Stimulated activated CD8-positive, alpha-beta memory T cell treated with anti-CD3 and anti-CD28 coated beads, Interleukin-7, amount 100 ng/mL, for 4 hours (primary cell): ENCODE measurements at places on chromosomes 5 and 9.

DNA sequence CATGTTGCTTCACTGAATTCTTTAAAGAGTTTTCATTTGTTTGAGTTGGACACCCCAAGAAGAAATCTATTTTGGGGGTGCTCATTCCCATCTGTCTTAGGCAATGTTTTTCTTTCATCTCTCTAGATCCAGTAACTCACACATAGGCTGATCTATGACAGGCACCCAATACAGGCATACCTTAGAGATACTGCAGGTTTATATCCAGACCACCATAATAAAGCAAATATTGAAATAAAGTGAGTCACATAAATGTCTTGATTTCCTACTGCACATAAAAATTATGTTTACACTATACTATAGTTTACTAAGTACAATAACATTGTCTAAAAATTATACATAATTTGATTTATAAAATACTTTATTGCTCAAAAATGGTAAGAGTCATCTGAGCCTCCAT lies 364.5 kb downstream of the MTRR start:
- DNase-seq, result no peak

DNA sequence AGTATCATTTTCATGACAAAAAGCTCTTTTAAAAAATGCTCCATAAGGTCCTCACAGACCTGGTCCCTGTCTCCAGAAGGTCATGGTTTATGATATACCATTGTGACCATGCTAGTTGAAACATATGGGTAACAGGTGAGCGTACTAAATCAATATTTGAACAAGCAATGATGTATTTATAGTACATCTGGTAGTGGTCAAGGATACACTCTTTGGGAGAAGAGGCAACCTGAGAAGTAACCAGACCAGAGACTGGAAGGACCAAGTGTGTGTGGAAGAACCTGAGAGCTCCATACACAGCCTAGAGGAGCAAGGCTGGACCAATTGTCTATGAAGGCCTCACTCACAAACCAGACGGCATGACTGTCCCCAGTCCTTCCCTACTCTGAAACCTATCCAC lies 55.1 kb downstream of the LHFPL2 start:
- no peak for DNase-seq

GRCh38 chr9:15104826-15105420 lies 194.7 kb upstream of the FREM1 start:
- DNase-seq, result peak; percentile 12

DNA sequence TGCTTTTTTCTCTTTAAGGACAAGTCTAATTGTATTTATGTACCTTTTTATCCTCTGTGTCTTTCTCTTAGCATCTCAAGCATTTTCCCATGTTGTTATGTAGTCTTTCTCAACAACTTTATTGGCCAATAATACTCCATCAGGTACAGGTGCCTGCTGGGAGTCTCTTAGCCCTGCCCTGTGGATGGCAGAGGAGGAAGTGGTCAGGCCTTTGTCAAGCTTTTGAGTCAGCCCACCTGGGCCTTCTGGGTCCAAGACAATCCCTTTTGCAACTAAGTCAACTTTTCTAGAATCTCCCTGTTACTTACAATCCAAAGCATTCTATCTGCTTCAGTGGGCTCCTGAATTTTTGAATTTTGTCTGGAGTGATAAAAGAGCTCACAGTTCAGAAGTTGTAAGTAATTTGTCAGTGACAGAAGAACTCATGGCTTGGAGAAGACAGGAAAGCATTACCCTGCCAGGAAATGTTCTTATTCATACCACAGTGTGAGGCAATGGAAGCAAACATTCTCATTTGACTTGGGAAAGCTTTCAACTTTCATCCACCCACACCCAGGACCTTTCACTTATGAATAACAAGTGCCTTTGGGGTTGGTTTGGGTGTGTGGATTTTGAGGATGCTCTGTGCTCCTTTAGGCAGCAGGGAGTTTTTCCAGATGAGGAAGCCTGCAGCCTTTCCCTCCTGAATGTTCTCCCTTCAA lies 200.0 kb upstream of the S1PR3 start:
- no peak for DNase-seq

GRCh38 chr9:27379311-27380251 lies 82.6 kb upstream of the EQTN start:
- DNase-seq, result no peak

DNA sequence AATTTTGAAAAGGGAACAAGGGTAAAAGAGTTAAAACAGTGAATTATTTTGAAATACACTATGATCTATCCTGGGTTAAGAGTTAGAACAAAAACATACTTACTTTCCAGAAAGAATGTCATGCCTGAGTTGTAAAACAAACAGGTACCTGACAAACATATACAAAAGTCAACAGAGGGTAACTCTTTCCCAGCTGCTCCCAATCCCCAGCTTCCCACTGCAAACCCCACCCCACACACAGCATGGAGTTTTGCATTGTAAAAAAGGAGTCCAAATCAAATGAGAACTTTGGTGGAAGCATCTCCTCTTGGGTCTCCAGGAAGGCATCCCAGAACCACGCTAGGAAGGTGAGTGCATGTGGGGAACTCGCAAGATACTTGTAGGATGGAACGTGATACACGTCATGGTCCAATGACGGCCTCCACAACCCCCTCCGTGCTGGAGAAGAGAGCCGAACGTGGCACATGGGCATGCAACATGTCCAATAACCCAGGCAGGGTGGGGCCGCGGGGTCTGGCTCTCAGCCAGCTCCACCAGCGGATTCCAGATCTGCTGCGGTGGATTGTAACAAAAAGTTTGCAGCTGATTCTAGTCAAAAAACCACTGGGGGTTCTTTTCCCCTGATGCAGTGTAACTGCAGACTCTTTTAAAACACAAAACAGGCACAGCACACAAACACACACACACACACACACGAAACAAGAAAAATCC lies 55.8 kb downstream of the EPB41L4B start:
- no peak for DNase-seq

GRCh38 chr9:11016081-11016480 lies 403.3 kb upstream of the PTPRD start:
- DNase-seq, result no peak

GRCh38 chr9:22808876-22809275 lies 362.3 kb downstream of the DMRTA1 start:
- DNase-seq, result no peak

GRCh38 chr5:154405078-154405792 lies 40.6 kb upstream of the SAP30L start:
- peak; percentile 36 for DNase-seq

GRCh38 chr5:171600741-171601265 lies 181.4 kb downstream of the FGF18 start:
- DNase-seq, result no peak

GRCh38 chr5:16578474-16578883 lies 38.3 kb downstream of the RETREG1 start:
- no peak for DNase-seq

DNA sequence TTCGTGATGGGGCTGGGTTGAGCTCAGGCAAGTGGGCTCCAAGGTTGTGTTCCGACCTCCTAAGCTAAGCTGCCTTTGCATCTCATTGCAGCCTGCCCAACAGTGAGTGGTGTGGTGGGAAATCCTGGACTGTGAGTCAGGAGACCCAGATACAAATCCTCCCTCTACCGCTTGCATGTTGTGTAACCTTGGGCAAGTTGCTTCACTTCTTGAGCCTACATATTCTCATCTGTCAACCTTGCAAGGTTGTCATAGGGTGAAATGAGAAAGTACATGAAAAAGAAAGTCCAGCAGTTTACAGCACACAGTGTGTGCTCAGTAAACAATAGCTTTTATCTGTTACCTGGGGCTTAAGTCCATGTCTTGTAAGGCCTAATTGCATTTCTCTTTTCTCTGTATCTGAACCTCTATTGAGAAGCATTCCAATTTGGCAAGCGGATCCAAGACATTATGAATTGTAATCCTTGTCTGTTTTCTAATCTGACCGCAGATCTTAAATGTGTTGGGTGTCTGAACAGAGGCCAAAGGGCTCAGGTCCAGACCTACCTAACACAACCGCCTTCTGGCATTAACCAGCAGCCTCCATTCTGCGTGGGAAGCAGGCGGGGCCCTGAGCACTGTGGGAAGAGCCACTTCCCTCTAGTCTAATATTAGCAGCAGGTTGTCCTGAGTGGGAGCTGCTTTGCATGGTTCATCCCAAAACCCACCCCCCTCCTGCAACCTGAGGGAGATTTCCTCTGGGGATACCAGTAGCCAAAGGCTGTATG lies 1.8 kb upstream of the GALNT12 start:
- no peak for DNase-seq

DNA sequence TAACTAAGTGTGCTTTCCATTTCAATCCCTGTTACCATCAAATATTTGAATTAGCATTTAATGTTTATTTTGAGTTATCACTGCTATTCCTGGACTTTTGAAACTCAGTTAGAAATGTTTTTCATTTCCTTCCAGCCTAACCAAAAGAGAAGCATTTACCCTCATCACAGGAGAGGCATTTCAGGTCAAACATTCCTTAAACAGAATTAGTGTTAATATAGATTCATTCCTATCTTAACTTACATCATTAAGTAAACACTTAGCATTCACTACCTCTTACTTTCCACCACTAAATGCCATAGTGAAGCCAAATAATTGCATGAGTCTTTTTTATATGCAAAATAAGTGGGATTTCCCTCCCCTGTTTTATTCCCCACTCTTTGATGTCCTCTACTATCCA lies 136.6 kb upstream of the OR13F1 start:
- no peak for DNase-seq

DNA sequence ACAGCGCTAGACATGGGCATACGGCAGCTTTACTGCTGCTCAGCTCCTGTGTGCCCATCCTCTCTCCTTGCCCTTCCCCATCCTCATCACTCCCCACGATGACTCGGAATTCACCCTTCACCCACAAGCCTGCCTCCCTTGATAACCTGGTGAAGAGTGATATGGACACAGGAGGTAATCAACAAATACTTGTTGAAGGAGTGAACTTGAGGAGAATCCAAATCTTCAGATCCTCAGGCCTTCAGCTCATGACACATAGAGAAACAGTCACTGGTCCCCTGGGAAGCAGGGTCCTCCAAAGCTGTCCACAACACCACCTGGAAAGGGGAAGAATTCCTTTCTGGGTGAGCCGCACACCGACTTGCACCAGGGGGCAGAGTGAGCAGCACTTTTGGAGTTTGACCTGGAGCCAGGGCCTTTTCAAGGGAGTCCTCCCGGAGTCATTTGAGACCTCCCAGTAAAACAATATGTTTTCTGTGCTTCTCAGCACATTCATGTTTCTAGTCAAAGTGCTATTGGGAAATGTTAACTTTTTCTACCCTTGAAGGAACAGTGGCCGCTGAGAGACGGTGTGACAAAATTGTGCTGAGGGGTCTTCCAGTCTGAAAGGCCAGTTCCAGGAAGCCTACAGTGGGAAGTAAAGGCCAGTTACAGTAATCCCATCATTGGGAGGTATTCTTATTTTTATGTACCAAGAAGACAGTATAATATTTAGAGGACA lies 332.3 kb downstream of the CWC27 start:
- peak; percentile 11 for DNase-seq

DNA sequence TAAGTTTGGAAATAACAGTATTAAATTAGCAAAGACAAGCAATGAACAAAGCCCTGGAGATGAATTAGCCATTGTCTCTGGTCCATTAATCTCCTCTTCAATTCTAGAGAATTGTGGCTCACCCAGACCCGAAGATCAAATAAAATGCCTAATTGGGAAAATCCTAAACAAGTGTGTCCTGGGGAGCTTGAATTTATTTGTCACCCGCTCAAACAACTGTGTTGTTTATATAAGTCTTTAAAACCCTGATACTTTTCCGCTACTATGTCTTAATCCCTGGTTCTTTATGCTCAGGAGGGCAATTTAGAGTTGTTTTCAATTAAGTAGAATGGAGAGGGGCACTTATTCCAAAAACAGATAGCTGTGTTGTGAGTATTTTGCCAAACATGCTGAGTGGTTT lies 128.4 kb downstream of the ANXA1 start:
- DNase-seq, result no peak

DNA sequence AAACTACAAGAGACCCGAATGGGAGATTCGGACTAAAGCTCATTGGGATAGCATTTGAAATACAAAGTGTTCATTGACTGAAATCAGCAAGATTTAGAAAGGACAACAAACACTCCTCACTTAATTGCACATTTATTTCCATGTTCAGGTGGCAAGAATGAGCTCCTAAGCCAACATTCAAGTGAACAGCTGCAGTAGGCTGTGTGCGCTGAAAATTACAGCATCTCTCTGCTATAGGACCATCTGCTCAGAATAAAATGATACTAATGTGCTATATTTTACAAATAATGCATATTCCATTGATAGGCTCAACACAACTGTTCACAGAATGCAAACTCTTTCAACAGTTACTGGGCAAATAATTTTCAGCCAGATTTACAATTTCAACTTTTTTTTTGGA lies 61.8 kb downstream of the ELAVL2 start:
- DNase-seq, result no peak

GRCh38 chr5:73727470-73727869 lies 101.5 kb downstream of the ARHGEF28 start:
- DNase-seq, result no peak

DNA sequence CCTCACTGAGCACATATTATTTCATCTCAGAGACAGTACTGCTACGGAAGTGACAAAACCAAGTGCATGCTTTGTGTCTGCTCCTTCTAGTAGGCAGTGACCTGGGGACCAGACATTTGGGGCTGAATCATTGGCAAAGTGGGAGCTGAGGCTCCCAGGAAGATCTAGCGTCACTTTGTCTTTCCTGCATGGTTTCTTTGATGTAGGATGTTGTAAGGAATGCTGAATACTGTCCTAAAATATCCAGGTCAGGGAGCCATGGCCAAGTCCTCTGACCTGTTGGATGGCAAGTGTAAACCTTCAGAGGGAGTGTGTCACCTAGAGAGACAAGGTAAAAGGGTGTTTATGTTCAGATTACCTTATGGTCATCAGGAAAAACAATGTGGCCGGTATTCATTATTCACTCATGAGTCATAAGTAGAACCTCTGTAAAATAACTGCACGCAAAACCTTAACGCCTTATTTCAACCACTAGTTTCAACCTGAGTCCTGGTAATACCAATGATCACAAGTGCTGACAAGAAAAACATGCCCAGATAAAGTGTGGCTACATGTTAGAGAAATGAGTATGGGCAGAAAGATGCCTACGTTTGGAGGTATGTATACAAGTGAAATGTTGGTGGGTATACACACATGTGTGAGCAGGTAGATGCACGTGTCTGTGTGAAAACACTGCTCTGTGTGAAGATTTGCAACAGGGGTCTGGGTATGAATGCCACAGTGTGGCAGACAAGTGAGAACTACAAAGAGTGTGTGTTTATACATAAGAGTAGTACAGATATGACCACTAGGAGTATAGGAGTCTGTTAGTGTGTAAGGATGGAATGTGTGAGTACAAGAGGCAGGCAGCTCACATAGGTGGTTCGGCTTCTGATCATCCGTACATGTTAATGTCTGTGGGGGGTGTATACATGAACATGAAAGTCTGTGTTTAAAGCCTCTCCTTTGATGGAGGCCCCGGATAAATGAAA lies 263.9 kb downstream of the SPOCK1 start:
- DNase-seq, result no peak
